H9 (cell line): ENCODE measurements at places on chromosomes 5 and 9.
A peak's percentile ranks its signal among the peaks of the same experiment; 100 is the strongest.

DNA sequence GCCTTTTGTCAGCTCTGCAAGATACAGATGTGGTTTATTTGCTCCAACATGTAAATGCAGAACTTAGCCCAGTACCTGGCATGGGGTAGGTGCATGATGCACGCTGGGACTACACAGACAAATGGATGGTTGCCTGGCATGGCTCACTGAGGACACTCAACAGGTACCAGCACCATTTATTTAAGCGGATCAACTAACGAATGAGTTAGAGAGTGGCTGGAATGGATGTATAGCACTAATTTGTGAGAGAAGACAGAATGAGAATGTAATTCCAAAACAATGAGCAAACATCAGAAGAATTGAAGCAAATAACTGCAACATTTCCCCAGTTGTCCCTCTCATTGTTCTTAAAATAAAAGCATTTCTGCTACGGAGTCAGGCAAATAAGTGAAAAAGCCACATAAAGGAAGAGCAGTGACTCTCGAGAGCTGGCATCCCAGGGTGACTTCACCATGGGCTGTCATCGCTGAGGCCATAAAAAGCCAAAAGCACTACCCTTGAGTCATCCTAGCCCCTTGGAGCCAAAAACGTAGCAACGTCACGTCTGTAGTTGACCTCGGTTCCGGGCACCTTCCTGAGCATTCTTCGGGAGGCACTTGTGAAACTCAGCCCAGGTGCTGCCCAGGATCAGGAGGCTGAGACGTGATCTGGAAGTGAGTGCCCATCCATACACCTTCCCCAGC lies 290.3 kb downstream of the NSG2 start:
- DNase-seq = no peak

GRCh38 chr5:142901476-142902185 lies 131.5 kb downstream of the ARHGAP26 start:
- DNase-seq = no peak

DNA sequence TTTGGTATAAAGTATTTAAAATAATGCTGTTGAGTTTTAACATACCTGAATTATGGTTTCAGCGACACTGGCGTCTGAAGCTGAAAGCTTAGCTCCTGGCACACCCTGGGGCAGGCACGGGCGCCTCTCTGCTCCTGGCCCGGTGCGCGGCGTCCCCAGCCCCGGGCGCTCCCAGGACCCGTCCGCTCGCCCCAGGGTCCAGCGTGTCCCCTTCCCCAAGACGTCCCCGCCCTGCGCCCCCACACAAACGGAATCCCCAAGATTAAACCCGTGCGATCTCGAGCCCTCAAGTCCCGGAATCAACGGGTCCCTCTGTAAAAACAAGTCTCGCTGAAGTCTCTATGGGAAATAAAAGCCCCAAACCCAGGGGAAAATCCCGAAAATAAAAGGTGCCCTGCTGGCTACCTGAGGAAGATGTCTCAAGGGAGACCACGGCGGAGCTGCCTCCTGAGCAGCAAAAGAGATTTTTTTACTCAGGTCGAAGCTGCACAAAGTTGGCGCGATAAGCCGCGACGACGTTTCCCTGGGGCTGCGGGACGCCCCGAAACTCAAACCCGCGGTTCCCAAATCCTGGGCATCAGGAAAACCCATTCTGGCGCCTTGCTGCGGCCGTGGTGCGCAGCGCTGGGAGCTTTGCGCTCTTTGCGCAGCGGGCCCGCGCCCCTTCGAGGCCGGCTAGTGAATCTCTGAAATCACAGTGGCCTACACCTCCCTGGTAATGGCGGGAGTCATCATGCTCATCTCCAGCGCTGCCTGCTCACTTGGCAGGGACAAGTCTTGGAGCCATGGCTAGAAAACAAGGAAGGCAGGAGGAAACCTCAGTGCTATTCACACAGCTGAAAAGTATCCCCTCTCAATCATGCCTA lies 6.3 kb upstream of the IFNA8 start:
- peak; percentile 77 for DNase-seq

DNA sequence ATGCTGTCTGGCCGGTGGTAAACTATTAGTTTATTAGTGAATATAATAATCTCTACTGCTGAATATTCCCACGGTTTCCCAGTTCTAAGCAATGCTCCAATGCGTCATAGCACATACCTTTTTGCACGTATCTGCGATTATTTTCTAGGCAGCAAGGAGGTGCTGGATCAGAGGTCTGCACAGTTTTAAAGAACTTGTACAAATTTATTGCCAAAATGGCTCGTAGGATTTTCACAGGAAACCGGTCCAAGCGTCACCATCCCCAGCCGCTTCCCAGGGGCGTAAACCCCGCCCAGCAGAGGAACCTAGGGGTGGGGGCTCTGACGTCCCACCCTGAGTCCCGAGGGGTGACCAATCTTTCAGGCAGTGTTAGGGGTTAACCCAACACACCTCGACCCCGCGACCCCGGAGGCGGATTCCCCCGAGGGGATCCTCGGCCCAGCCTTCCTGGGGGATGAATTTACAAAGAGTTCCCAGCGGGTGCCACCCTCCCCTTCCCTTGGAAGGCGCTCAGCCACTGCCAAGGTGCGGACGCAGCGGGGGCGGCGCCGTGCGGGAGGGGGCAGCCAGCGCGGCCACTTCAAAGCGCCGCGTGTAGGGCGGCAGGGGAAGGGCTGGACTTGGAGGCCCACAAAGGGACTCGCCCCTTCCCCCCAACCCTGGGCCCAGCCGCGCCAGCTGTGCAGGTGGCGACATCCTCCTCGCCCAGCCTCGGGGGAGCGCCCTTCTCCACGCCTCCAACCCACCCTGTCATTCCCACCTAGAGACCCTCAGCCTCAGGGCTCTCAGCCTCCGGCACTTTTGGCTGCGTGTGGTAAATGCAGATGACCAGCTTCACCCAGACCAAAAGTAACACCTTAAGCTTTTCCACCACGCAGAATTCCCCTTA lies 43.5 kb upstream of the TCF7 start:
- peak; percentile 82 for DNase-seq

- no peak for DNase-seq
These were observed 446.2 kb upstream of the TRPC7 start for GRCh38 chr5:136811551-136811950.

- no peak for DNase-seq
These were observed 19.0 kb downstream of the GLRX start for GRCh38 chr5:95803271-95804148.

GRCh38 chr9:120531683-120532300 lies 48.2 kb downstream of the CDK5RAP2 start:
- DNase-seq = peak; percentile 41

- no peak for DNase-seq
These were observed 471.3 kb downstream of the TMEM232 start for GRCh38 chr5:110255194-110255593.

DNA sequence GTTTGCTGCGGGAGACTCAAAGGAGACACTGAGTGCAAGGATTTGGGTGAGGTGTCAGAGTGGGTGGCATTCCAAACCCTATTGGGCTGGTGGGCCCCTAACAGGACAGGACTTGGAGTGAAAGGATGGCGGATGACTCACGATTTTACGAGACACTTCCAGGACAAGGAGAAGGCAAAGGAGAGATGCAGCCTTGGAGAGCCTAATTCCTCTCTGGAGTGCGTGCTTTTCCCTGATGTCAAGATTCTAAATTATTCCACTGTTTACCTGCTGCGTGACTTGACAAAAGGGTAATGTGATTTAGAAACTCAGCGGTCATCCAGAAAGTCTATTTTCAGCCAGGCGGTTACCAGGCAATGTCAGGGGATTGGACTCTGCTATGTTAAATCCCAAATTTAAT lies 41.6 kb upstream of the CD180 start:
- DNase-seq = no peak

DNA sequence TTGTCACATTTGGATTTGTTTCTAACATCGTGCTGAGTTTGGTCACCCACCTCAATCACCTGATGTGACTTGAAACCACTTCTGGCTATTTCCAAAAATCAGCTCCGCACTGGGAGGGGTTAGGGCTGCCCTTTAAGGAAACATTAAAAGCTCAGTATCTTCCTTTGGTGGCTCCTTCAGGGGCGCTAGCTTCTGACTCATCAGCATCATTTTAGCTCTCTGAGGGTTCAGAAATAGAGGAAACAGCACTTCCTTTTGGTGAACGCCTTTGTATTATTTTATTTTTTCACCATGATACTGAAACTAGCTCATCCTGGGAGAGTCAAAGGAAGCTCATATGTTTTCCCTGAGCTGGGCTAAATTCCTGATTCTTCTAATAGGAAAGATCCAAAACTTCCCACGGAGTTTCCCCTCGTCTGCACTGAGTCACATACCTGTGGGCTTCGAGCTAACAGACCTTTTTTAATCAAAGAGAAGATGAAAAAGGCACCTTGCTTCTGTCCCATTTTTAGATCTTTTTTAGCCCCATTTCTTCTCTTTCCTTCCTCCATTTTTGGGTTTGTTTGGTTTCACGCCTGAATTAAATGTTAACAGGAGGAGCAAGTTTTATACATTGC lies 48.2 kb downstream of the ROPN1L start:
- DNase-seq = no peak

DNA sequence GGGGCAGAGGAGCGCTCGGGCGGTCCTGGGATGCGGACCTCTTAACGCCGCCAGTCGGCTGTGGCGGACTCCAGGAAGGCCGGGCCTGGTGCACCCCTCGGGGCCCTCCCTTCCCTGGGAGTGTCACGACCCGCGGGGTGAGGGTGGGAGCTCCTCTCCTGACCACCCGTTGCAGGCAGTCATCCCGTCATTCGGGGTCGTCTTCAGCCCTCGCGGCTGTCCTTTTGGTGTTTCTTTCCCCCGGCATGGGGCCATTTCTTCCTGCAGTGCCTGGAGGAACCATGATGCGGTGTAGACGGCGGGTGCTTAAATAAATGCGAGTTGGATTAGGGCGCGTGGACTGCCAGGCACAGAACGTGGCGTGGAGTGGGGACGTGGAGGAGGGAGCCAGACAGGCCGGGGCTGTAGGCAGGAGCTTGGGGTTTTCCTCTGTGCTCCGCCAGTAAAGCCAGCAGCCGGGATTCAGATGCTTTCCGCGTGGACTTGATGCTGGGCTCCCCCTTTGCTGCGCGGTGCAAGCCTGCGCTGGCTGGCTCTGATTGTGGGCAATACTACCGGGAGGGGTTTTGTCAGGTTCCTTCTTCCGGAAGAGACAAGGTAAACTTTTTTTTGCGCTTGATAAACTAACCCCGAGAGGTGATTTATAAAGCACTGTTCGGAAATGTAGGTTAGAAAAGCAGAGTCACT lies 868 bp downstream of the KDM4C start:
- DNase-seq = peak; percentile 52

DNA sequence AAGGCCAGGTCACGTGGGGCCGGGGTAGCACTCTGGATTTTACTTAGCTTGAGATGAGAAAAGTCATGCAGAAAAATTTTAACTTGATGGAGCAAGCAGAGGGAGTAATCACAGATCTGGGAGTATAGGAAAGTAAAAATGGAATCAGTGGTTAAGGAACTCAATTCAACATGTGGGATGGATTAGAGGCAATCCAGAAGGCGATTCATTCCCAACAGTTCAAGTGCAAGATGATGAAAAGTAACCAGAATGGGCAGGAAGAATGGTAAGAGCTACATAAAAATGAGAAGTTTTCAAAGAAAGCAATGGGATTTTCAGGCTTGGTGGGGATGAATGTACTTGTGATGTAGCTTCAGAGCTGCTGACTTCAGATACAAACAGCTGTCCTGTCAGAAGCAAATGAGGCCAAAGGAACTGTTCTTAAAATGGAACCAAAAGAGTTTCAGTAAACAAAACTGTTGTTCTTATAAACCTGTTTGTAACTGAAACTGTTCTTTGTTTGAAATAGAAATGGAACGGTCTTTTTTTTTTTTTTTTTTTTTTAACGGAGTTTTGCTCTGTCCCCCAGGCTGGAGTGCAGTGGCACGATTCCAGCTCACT lies 5.6 kb upstream of the SEC24A start:
- DNase-seq = no peak

GRCh38 chr9:84829997-84830696 lies 160.6 kb downstream of the NTRK2 start:
- no peak for DNase-seq

- DNase-seq = no peak
These were observed 267.3 kb upstream of the CDH6 start for GRCh38 chr5:30926218-30926617.

GRCh38 chr9:70987986-70988385 lies 133.4 kb downstream of the TRPM3 start:
- DNase-seq = no peak

DNA sequence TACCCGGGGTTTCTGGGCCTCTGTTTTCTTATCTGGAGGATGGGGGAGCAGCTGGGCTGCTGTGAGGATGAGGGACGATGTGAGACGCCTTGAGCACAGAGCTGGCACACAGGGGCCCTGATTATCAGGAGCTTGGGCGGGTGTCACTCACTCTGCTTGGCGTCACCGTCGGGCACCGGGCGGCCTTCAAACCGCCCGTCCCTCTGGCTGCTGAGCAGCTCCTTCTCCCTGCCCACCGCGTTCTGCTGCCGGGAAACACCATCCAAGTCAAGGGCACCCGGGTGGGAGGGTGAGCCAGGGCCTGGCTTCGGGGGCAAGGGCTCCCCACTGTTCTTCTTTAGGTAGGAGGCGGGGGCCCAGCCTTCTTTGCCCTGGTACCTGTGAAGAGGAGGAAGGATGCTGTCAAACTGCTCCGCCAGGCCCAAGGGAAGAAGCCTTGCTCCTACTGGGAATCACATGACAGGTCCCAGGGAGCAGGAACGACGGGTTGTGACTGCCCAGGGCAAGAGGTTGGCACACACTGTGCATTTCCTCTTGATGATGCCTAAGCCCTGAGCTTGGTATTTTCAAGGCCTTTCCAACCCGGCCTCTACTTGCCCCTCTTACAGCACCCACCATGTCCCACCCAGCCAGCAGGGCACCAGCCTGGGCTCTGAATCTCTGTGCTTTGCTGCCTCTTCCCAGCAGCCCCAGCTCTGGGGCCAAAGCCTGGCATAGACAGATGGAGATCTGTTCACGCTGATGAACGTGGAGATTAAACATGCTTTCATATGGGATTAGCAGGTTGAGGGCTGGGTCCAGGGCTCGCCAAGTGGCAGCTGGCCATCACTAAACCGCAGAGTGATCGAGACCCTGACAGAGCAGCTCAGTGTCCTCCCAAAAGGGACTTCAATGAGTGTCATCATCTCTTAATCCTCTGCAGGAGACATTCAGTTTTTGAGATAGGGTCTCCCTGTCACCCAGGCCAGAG lies 66.9 kb upstream of the UBTD2 start:
- no peak for DNase-seq

DNA sequence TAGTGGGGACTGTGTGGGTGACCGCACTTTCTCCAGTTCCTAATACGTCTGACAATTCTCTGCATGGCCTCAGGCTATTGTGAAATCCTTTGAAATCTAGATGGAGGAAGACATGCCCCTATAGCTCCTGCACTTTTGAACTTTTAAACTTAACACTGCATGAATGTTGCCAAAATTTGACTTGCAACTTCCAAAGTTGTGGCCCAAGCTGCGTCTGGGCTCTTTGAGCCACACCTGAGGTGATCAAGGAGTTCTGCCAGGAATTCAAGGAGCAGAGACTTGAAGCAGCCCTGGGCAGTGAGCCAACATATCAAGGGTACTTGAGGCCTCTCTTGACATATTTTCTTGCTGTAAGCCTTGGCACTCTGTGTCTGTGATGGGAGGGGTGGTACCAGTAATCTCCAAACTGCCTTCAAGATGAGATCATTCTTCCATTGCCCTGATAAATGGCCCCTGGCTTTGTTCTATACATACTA lies 1336.1 kb upstream of the CDH9 start:
- no peak for DNase-seq
